ENCODE measurements at places on chromosomes 3 and 15.

DNA sequence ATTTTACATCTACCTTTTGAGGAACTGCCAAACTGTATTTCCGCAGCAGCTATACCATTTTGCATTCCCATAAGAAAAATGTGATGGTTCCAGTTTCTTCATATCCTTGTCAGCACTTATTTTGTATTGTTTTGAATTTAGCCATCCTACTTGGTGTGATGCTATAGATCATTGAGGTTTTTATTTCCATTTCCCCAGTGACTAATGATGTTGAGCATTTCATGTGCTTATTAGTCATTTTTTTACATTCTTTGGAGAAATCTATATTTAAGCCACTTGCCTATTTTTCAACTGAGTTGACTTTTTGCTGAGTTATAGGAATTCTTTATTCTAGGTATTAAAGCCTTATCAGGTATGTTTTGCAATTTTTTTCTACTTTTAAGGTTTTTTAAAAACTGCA lies 347.6 kb upstream of the RARB start:
- DNase-seq, result no peak

GRCh38 chr3:66609660-66610561 lies 109.1 kb upstream of the LRIG1 start:
- DNase-seq, result no peak

DNA sequence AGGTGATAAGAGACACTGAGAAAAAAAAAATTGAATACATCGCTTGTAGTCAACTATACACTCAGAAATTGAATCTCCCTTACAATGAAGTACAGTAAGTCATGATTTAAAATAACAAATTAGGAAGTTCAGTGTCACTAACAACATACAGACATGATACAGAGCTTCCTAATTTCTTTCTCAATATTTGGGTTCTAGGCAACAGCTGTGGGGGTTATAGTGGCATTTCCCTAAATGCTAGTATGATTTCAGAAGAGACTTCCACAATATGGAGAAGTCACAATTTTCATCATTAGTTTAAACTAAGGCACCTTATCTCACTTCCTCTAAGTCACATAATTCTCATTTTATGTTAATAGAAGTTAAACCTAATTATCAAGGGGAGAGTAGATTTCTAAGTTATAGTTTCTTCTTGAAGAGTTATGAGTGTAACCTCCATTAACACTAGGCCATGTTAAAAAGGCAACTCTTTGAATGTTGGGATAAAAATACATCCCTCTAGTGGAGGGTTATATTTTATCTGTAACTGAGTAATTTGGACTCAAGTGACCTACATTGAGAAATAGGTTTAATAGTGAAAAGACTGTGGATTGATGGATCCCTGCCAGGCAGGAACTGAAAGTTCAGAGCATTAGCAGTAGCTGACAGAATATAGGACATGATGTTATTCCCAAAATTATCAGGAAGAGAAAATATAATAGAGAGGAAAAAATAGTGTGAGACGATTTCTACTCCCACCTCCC lies 286.0 kb upstream of the SUCLG2 start:
- no peak for DNase-seq

DNA sequence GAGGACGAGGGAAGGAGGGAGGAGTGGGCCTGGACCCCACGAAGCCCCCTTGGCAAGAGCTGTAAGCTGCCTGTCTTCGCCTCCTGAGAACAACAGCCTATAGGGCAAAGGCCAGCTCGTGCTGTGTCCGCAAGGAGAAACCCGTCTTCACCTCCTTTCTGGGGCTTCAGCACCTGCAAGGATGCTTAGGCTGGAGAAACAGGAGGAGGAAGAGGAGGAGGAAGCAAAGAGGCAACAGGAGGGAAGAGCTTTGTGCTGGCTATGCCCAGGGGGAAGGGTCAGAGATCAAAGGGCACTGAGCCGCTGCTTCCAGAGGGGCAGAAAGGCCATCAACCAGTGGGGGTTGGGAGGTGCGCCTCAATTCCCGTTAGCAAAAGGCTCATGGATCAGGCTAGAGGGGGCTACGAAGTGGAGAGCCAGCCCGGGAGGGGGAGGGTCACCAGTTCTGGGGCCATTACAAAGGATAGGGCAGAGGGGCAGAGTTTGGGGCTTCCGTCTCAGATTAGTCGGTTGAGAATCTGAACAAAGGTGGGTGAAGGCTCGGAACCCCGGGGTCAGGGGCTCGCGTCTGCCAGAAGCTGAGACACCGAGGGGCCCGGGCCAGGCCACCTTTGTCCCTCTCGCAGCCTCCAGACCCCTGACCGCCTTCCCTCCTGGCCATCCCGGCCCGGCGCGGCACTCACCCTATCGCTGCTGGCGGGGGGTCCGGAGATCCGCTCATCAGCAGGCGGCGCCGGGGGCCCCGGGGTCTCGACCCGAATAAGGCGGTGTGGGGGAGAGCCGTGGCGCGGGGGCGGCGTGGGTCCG lies 792 bp downstream of the SHF start:
- DNase-seq, result no peak

DNA sequence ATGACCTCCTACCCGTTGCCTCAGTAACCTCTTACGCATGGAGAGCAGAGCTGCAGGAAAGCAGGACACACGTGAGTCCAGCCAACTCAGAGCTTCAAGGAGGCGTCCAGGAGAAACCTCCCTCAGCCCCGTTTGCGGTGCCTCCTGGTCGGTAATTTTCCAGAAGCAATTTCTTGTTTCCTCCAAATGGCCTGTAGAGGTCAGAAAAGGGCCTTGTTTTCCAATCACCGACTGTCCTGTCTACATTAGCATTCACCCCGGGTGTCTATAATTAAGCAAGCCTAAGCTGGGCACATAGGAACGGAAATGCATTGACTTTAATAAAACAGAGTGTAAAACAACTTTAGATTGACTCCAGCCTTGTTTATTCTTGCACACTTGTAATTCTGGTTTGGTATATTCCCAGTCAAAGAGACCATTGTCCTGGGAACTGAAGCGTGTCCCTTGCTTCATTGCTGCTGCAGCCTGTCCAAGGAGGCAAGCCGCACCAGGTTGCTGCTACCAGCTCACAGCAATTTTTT lies 836.2 kb downstream of the AGBL1 start:
- peak; percentile 24 for DNase-seq

- no peak for DNase-seq
Measured at GRCh38 chr15:65194826-65195547, 9.8 kb upstream of the CLPX start.

DNA sequence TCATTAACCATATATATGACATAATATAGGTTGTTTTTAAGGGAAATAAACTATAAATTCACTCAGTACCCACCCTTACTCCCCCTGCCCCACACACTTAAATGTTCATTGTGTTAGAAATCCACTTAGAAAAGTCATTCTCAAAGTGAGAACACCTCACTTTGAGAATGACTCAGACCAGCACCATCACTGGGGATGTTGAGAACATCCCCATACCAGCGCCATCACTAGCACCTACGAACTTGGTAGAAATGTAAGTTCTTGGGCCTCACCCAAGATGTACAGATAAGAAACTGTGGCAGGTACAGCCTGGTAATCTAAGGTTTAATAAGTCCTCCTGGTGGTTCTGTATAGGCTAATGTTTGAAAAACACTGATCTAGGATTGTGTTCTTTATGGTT lies 362.6 kb downstream of the LPP start:
- DNase-seq, result no peak

DNA sequence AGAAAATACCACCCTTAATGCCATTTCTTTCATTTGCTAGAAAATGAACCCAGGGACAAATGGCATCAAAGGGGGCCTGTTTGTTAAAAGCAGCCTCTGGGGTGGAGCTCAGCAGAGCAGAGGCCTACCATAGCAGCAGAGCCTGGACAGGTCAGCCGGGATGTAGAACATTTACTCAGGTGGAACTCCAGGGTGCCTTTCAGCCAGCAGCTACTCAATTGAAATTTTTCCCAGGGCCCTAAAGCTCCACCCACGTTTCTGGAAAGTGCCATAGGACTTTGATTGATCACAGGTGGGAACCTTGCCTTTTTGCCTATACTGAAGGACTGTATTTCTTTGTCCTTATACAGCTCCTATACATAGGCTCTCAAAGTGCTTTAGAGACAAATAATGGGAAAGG lies 74.5 kb upstream of the C15orf61 start:
- DNase-seq, result no peak

GRCh38 chr3:146539315-146539714 lies 5.1 kb downstream of the PLSCR1 start:
- DNase-seq, result no peak

DNA sequence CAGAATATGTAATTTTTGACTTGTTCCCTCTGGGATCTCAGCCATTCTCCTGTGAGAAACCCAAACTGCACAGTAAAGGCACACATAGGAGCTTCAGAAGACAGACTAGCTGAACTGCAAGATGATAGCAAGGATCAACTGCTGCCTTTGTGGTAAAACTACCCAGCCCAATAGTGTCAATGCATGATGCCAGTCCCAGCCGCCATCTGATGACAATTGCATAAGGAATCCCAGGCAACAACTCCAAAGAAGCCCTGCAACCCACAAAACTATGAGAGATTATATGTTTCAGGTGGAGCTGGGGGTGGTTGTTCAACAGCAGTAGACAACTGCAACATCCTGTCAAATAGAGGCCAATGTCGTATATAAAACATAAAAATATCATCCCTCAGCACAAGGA lies 192.4 kb upstream of the ARPP21 start:
- no peak for DNase-seq

- no peak for DNase-seq
Measured at GRCh38 chr3:88661433-88661824, 446.0 kb upstream of the EPHA3 start.

Measured in hepatic stellate cell (primary cell).